ENCODE measurements at places on chromosomes 6 and 20.

DNA sequence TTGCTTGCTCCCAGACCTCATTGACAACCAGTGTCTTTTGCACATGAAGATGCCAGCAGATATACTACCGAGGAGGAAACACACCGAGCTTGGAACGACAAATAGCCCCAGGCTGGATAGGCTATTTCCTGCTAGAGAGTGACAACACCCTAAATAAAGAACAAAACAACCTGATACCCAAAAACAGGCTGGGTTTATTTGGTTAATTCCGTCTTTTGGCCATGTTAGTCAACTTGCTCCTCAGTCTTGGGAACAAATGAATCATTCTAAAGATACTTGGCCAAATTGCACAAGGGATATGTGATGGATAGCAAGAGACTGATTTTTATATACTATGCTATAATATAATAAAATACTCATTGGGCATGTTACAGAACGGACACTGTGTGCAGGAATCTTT lies 11.5 kb upstream of the MUC22 start:
- DNase-seq, result no peak

GRCh38 chr6:90413396-90413795 lies 116.8 kb upstream of the BACH2 start:
- no peak for DNase-seq

- DNase-seq, result no peak
These were observed 105.9 kb downstream of the LY86 start for GRCh38 chr6:6694368-6694780.

DNA sequence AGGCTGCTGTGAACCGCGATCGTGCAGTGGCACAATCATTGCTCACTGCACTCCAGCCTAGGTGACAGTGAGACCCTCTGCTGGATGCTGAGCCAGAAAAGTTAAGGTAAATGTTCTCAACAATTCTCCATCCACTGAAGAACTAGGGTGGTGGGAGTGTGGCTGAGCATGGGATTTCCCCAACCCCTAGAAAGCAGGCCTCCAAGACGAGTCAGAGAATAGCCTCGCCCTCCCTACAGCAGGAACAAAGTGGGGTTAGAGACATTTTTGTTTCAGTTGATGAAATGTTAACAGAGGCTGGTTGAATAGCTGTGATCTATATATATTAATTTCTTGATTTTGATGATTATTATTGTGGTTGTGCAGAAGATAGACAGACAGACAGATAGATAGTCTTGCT lies 6.1 kb upstream of the ALDH8A1 start:
- DNase-seq, result no peak

DNA sequence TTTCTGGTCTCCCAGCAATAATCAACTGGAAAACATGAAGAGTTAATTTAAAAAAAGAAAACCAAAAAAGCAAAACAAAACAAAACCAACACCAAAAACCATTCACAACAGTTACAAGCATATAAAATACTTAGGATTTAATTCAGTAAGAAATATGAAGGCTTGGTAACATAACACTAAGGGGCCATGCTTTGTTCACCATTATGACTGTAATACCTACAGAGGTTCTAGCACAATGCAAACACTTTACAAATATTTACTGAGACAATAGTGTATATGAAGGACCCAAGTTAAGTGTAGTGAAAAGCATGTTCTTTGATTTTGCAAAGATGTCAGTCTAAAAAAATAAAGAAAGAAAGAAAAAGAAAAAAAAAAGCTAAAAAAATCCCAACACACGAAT lies 109.8 kb upstream of the EMILIN3 start:
- no peak for DNase-seq

DNA sequence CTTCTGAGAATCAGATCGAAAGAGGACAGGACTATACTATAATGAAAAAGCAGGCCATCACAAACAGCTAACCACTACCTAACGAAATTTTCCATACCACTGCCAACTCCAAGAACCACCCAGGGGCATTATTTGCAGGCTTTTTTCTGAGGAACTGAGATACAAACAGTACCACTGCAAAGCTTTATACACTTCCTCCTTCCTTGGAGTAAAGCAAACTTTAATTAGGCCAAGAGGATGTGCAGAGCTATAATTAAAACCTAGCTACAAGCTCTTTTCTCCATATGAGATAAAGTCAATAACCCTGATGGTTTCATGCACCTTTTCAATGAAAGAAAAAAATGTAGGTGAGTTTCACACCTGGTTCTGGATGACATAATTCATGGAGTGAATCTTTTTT lies 68.5 kb downstream of the ELOVL5 start:
- DNase-seq, result no peak

DNA sequence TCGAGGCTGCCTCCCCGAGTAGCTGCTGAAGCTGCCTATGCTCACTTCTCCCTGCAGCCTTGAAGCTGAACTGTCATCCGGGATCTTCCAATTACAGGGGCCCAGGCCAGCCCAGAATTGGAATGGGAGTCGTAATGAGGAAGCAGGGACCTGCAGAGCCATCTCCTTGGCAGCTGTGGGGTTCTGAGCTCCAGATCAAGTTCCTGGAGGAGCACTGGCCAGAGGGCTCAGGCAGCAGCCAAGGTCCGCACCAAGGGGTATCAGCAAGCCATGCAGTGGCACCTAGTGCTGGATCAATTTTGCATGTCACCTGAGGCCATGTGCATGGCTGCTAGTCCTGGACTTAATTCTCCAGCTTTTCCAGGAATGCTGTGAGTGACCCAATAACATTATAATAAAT lies 163.2 kb upstream of the TSHZ2 start:
- no peak for DNase-seq

DNA sequence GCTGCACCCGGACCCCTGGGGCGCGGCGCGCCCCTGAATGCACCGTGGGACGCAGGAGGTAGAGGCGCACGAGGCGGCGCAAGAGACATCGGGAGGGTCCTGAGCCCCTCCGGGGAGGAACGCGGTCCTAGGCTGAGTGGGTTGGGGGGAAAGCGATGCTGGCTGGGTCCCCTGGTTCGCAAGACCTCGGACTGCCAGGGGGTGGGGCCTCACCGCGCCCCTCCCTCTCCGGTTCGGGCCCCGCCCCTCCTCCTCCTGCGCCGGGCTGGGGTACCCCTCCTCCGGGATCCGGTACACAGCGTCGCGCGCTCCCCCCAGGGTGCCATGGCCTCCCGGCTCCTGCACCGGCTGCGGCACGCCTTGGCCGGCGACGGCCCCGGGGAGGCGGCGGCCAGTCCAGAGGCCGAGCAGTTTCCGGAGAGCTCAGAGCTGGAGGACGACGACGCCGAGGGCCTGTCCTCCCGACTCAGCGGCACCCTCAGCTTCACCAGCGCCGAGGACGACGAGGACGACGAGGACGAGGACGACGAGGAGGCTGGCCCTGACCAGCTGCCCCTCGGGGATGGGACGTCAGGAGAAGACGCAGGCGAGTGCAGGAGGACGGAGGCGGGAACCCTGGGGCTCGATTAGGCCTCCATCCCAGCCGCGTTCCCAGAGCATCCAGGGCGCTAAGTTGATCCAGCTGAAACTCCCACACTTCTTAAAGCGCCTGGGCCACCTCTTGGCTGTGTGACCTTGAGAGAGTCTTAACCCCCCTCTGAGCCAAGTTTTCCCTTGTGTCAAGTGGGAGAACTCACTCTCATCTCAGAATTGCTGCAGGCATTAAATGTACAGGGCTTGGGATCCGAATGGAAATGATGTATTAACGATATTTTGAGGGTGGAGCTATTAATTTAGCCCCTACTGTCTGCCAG lies 541 bp downstream of the SNX21 start:
- peak; percentile 65 for DNase-seq

DNA sequence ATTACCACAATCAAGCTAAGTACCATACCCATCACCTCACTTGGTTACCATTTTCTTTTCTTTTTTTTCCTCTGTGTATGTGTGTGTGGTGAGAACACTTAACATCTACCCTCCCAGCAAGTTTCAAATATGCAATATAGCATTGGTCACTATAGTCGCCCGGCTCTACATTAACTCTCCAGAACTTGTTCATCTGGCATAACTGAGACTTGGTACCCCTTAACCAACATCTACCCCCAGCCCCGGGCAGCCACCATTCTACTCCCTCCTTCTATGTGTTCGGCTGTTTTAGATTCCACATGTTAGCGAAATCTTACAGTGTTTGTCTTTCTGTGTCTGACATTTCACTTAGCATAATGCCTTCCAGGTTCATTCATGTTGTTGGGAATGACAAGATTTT lies 89.0 kb upstream of the TOP1 start:
- DNase-seq, result no peak

GRCh38 chr6:518218-518617 lies 126.7 kb downstream of the IRF4 start:
- no peak for DNase-seq

DNA sequence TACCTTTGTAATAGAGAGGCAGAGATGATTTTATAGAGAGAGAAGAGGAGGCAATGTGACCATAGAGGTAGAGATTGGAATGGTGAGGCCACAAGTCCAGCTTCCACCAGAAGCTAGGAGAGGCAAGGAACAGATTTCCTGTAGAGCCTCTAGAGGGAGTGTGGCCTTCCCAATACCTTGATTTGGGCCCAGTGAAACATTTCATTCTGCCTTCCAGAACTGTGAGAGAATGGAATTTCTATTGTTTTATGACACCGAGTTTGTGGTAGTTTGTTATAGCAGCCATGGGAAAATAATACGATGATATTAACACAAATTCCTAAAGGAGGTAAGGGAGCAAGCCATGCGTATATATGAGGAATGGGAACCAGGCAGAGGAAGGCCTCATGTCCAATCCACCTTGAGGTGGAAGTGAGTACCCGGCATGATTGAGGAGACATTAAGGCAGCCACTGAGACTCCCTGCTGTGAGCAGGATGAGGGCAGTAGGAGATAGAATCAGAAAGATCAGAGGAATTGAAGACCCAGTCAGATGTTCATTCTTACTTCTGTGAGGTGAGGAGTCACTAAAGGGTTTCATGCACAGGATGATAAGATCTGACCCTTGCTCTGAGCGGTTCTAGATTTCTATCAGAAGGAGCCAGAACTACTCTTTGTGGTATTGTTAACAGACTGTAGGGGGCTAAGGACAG lies 636.3 kb upstream of the IMPG1 start:
- no peak for DNase-seq

- no peak for DNase-seq
These were observed 176.5 kb downstream of the UBE3D start for GRCh38 chr6:82889143-82889542.

GRCh38 chr6:152310371-152310954 lies 326.7 kb downstream of the SYNE1 start:
- DNase-seq, result no peak

DNA sequence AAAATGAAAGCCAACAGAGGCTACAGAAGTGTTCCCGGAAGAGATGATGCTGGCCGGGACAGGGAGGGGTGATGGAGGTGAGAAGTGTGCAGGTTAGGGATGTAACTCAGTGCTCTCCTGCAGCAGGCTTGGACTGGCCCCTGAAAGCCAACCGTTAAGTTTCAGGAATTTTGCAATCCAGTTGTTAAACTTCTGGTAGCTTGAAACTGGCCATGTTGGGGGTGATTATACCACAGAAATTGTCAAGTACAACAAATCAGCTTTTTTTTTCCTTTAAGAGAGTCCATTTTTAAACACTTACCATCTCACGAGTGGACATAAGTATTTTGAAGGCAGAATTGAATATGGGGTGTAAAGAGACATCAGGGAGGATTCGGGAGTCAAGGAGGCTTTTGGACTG lies 8.8 kb upstream of the SIRPB1 start:
- no peak for DNase-seq

GRCh38 chr20:62804627-62805154 lies at the start of gene OGFR:
Gene OGFR (plus strand): TSS chr20:62804835. CDS start chr20:62804860, 25 bp downstream.
- DNase-seq, result peak; percentile 63

DNA sequence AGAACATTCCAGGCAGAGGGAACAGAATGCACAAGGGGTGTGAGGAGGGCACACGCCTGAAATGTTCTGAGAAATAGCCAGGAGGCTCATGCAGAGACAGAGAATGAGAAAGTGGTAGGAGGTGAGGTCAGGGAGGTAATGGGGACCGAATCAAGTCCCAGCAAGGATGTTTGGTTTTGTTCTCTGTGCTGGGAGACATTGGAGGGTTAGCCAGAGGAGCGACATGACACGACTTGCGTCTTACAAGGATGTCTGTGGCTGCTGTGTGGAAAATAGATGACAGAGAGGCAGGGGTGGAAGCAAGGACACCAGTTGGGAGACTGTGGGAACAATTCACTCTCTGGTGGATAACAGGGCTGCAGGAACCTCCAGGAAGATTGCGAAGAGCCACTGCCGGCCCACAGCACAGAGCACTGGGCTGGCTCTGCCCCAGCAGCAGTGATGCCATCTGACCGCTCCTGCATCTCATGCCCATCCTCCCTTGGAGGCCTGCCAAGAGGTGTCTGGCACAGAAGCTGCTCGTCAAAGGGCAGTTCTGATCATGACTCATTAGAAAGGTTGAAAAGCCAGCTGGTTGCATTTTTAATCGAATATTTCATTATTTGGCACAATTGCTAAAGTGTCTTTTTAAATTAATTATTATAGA lies 57.7 kb upstream of the CD83 start:
- no peak for DNase-seq

GRCh38 chr6:149045404-149045803 lies 272.1 kb upstream of the TAB2 start:
- DNase-seq, result no peak

DNA sequence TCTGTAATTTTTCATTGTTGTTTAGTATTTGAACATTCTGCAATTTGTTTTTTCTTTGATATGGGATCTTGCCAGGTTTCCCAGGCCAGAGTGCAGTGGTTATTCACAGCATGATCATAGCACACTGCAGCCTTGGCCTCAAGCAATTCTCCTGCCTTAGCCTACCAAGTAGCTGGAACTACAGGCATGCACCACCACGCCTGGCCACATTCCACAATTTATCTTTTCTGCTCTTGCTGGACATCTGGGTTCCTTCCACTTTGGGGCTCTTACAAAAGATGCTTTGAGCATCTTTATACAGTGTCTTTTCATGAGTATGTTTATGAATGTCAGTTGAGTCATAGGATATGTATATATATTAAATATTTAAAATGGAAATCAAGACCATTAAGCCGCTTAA lies 42.0 kb downstream of the PGM3 start:
- DNase-seq, result peak; percentile 4

DNA sequence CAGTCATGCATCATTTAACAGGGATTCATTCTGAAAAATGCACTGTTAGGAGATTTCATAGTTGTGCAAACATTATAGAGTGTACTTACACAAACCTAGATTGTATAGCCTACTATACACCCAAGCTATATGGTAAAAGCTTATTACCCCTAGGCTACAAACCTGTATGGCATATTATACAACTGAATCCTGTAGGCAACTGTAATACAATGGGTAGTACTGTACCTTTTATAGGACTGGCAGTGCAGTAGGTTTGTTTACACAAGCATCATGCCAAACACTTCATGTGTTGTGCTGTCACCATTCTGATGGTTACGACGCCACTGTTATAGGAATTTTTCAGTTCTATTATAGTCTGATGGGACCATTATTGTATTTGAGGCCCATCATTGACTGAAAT lies 39.3 kb upstream of the KHDC1 start:
- DNase-seq, result no peak

GRCh38 chr20:46060975-46061374 lies 28.8 kb downstream of the NCOA5 start:
- no peak for DNase-seq

GRCh38 chr6:25083784-25084507 lies 148.2 kb upstream of the RIPOR2 start:
- DNase-seq, result no peak

- DNase-seq, result no peak
These were observed 389.5 kb upstream of the MAP3K7 start for GRCh38 chr6:90976341-90976740.

GRCh38 chr6:33091957-33092356 lies 16.2 kb downstream of the HLA-DPB1 start:
- no peak for DNase-seq

- no peak for DNase-seq
These were observed 28.7 kb downstream of the ZBP1 start for GRCh38 chr20:57591289-57592229.
